ENCODE measurements at places on chromosomes 4 and X. TPM values are rescaled to one million over a fixed set of nuclear protein-coding genes. Genes with fewer than 3 reads are reported as not detected.
A peak's percentile ranks its signal among the peaks of the same experiment; 100 is the strongest.

GRCh38 chr4:48162162-48162561, 28.1 kb upstream of the TXK start:
- H3K27ac ChIP-seq, result no peak overlapping the region
- DNase-seq, result no peak
- no peaks in the 10 kb centered on the region for H3K27me3 ChIP-seq
- H3K4me1 ChIP-seq, result no peaks in the 10 kb centered on the region
- H3K36me3 ChIP-seq, result no peaks in the 10 kb centered on the region
- no peak overlapping the region for H3K4me3 ChIP-seq

DNA sequence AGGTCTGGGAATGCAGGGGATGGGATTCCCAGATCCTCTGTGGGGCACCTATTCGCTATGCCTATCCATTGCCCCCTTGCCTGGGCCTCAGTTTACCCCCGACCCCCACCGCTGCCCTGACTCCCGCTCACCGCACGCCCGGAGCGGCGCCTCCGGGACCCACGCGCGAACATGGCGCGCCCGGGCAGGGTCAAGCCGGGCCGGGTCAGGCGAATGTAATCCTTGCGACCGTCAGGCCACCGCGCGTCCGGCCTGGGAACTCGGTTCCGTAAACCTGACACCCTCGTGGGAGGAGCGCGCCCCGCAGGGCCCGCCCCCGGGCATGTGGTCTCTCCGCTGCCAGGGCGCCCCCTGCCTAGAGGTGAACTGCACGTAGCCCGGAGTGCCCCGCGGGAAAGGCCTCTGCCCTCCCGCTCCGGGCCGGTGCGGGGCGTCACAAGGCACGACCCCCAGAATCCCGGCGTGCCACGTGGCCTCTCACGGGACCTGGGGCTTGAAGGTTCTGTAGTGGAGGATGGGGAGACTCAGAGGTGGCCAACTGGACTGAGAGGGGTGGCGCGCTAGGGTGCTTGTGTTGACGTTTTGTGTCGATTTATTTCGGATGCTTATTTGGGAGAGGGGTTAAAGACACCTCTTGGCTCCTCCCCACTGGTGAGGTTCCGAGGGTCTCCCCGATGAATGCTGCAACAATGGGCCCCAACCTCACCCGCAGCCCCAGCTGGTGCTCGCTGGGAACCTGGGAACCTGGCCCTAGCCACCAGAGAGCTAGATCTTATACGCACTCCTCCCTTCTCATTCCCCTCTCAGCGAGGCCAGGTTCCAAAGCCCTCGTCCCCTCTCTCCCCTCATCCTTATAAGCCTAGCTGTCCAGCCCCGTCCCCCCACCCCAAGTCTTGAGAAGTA, at the start of gene PRICKLE3:
Gene PRICKLE3 (minus strand): TSS at position 249 of the 903 bp plus-strand sequence. CDS start 76 bp downstream, at position 173.
- H3K27ac ChIP-seq, result no peak within 1 kb of the TSS
- peaks cover 19% of the 10 kb centered on the region for H3K4me1 ChIP-seq
- DNase-seq, result peak; percentile 50
- no peaks in the 10 kb centered on the region for H3K27me3 ChIP-seq

GRCh38 chr4:78293348-78293747, 236.2 kb downstream of the FRAS1 start:
- no peak overlapping the region for H3K27ac ChIP-seq
- H3K36me3 ChIP-seq, result no peaks in the 10 kb centered on the region
- H3K27me3 ChIP-seq, result no peaks in the 10 kb centered on the region
- H3K4me3 ChIP-seq, result no peak overlapping the region
- DNase-seq, result no peak
- H3K4me1 ChIP-seq, result peaks cover 3% of the 10 kb centered on the region

DNA sequence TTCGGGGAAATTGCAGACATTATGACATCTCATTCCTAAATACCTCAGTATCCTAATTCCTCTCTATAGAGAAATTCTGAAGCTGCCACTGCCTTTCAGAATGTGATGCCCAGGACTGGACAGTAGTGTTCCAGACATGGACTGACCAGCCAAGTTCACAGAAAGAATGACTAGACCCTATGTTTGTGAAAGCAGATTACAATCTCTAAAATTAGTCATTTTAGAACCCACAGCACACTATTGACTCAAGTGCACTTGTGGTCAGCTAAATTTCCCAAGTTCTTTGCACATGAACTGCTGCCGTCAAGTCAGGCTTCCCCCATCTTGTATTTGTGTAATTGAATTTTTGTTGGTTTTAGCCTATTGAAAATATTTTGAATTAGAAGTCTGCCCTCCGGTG, 81.0 kb upstream of the ESX1 start:
- no peak overlapping the region for H3K4me3 ChIP-seq
- H3K27ac ChIP-seq, result no peak overlapping the region
- peaks cover 2% of the 10 kb centered on the region for H3K4me1 ChIP-seq
- no peaks in the 10 kb centered on the region for H3K27me3 ChIP-seq

DNA sequence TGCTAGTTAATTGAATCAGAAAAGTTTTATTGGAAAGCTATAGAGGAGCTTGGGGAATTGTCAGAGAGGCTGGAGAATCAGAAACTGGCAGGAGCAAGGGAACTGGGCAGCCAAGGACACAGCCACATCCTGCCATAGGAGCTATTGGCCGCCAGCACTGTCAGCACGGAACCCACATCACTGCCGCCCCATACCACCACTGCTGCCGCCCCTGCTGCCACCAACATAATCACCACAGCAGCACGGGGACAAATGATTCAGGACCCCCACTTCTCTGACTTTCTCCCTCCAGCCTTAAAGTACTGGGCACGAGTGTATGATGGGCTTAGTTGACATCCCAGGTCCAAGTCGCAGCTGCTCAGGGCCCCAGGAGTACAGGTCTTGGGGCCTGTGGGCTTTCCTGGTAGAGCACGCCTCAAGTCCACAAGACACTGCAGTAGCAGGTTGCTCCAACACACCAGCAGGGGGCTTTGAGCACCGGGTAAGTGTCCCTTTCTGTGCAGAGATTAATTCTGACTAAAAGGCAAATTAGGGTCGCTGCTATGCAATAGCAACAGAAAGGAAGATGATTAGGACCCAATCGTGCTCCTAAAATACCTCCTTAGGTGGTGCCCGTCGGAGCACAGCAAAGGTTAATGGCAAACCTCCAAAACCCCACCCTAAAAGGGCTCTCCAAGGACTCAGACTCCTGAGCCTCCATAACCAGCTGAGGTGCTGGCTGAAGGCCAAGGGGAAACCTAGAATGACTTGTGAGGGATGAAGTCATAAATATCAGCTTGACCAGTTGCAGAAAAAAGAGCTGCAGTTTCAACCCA, 6.9 kb downstream of the PJA1 start:
- H3K27ac ChIP-seq, result no peak overlapping the region
- DNase-seq, result no peak
- H3K4me1 ChIP-seq, result peaks cover 66% of the 10 kb centered on the region
- H3K4me3 ChIP-seq, result no peak overlapping the region
- peaks cover 17% of the 10 kb centered on the region for H3K36me3 ChIP-seq
- no peaks in the 10 kb centered on the region for H3K27me3 ChIP-seq

GRCh38 chr4:83771113-83771705, 235.3 kb downstream of the GPAT3 start:
- peaks cover 3% of the 10 kb centered on the region for H3K27me3 ChIP-seq
- H3K36me3 ChIP-seq, result no peaks in the 10 kb centered on the region
- peak; percentile 31 for DNase-seq
- H3K4me3 ChIP-seq, result no peak overlapping the region
- no peak overlapping the region for H3K27ac ChIP-seq

GRCh38 chr4:15413623-15414019, 14.2 kb upstream of the C1QTNF7 start:
- H3K27ac ChIP-seq, result no peak overlapping the region
- no peak overlapping the region for H3K4me3 ChIP-seq
- H3K27me3 ChIP-seq, result no peaks in the 10 kb centered on the region
- DNase-seq, result no peak
- H3K4me1 ChIP-seq, result peaks cover 21% of the 10 kb centered on the region

DNA sequence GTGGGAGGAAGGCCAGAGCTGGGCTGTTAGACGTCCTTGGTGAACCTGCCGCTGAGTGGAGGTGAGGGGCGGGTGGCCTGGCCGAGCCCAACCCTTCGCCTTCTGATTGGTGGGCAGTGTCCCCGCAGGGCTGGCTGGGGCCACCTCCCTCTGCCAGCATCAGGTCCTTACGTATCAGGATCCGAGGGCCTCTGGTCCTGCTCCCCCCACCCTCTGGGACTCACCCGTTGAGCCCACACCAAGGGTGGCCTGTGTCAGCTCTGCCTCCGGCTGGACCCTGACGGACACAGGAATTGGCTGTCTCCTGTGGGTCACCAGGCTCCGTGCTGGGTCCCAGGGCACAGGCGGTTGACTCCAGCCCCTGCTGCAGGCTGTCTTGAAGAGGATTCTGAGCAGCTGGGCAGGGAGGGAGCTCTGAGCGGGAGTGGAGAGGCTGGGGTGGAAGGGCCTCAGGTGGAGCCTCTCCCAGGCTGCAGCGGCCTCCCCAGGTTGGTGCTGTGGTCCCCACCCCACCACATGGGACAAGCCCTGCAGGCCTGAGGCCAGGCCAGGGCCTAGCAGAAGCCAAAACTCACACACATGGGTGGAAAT, 58.4 kb upstream of the NKX1-1 start:
- H3K36me3 ChIP-seq, result peaks cover 12% of the 10 kb centered on the region
- H3K27me3 ChIP-seq, result peaks cover 11% of the 10 kb centered on the region
- H3K4me1 ChIP-seq, result peaks cover 22% of the 10 kb centered on the region
- no peak overlapping the region for H3K4me3 ChIP-seq

DNA sequence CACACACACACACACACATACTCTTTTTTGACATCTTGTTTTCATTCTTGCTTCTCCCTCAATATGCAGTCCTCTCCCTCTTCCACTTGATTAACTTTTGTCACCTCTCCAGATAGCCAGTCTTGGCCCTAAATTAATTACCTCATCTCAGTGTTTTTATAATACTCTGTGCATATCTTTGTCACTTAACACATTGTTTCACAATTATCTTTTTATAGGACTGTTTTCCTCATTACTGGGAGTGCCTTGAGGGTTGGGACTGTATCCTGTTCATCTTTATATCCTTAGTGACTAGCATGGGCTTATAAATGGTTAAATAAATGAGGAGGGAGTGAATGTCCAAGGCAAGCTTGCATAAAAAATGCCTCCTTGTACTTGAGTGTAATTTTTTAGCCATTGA, 33.1 kb downstream of the SYNPO2 start:
- no peak overlapping the region for H3K4me3 ChIP-seq
- no peak overlapping the region for H3K27ac ChIP-seq
- H3K36me3 ChIP-seq, result no peaks in the 10 kb centered on the region
- no peaks in the 10 kb centered on the region for H3K4me1 ChIP-seq
- no peak for DNase-seq

GRCh38 chr4:61298178-61298740, 98.1 kb downstream of the ADGRL3 start:
- no peak overlapping the region for H3K4me3 ChIP-seq
- DNase-seq, result no peak
- no peak overlapping the region for H3K27ac ChIP-seq
- H3K27me3 ChIP-seq, result no peaks in the 10 kb centered on the region
- no peaks in the 10 kb centered on the region for H3K36me3 ChIP-seq

DNA sequence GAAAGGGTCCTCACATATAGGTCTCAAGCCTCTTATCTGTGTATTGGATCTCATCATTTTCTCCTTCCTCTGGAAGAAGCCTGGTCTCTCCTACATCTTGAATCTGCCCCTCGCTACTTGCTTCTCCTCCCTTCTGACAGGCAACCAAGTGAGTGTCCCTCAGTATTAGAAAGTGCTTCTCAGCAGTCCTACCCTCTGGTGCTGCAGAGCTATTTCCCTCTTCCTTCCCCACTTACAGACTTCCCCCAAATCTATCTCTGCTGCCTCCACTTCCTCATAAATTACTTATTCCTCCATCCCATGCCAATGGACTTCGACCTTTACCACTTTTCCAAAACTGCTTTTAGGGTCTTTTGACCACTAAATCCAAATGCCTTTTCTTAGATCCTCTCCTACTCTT, 129.1 kb upstream of the NAP1L5 start:
- no peak overlapping the region for H3K27ac ChIP-seq
- no peaks in the 10 kb centered on the region for H3K27me3 ChIP-seq
- H3K4me1 ChIP-seq, result peaks cover 20% of the 10 kb centered on the region
- no peak overlapping the region for H3K4me3 ChIP-seq
- DNase-seq, result no peak

DNA sequence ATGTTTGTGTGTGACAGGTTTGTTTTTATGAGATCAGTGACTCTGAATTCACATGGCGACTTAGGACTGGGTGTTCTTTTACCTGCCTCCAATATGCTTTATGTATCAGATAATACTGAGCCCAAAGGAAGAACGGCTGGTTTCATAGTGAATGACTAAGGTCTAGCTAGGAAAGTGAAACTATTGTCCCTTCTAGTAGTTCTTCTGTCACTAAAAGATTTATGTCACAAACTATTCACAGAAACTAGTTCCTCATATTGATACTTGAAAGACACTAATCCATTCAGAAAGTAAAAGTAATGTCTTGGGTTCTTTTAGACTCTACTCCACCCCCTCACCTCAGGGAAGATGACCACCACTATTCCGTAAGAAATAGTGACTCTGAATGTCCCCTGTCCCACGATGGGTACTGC, 81.7 kb downstream of the EGF start:
- no peak overlapping the region for H3K27ac ChIP-seq
- no peak for DNase-seq
- H3K27me3 ChIP-seq, result peaks cover 16% of the 10 kb centered on the region
- H3K4me1 ChIP-seq, result no peaks in the 10 kb centered on the region
- H3K36me3 ChIP-seq, result no peaks in the 10 kb centered on the region

GRCh38 chr4:646460-646859, 21.1 kb downstream of the PDE6B start:
- H3K27ac ChIP-seq, result no peak overlapping the region
- peaks cover 3% of the 10 kb centered on the region for H3K36me3 ChIP-seq
- no peaks in the 10 kb centered on the region for H3K4me1 ChIP-seq
- DNase-seq, result no peak
- H3K27me3 ChIP-seq, result peaks cover 8% of the 10 kb centered on the region

Gene VSIG4
- total RNA-seq, result not detected

Gene FHL1
- total RNA-seq, result 67.6 TPM

Gene C1GALT1C1
- 12.3 TPM for total RNA-seq

Gene SASH3
- total RNA-seq, result not detected

Gene USP51
- total RNA-seq, result 9.4 TPM
